ENCODE measurements at places on chromosomes 6 and 20.

- DNase-seq = no peak
Observed at GRCh38 chr6:148760258-148760534, 13.4 kb downstream of the UST start.

DNA sequence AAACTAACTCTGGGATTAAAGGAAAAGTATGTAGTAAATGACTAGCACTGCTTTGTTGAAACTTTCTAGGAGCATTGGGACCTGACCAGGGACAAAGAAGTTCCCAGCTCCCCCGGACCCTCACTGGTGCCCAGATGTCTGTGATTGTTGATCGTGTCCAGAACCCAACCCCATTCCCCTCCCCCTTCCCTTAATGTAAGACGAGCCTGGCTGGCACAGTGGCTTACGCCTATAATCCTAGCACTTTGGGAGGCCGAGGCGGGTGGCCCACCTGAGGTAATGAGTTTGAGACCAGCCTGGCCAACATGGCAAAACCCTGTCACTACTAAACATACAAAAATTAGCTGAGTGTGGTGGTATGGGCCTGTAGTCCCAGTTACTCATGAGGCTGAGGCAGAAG lies 750.3 kb downstream of the CBLN4 start:
- no peak for DNase-seq

DNA sequence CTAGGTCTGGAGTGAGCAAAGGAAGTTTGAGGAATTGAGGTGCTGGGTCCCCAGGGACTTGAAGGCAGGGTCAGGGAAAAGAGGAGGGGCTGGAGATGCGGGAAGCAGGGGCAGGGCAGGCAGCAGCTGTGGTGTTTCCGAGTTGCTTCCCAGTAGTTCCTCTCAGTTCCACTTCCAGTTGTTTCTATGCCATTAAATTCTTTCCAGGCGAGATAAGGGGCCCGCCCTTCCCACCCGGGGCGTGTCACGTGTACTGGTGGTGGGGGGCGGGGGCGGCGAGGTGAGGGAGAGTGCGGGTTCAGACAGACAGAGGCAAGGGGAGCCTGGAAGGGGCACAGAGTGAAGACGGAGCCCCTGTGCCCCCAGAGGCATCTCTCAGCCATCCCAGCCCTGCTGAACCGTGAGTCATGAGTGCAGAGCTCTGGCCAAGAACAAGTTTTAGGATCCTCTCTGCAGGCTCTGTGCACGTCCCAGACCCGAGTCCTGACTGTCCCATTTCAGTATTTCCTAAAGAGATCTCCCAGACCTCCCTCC lies 977 bp downstream of the TNXB start:
- DNase-seq = peak; percentile 88

DNA sequence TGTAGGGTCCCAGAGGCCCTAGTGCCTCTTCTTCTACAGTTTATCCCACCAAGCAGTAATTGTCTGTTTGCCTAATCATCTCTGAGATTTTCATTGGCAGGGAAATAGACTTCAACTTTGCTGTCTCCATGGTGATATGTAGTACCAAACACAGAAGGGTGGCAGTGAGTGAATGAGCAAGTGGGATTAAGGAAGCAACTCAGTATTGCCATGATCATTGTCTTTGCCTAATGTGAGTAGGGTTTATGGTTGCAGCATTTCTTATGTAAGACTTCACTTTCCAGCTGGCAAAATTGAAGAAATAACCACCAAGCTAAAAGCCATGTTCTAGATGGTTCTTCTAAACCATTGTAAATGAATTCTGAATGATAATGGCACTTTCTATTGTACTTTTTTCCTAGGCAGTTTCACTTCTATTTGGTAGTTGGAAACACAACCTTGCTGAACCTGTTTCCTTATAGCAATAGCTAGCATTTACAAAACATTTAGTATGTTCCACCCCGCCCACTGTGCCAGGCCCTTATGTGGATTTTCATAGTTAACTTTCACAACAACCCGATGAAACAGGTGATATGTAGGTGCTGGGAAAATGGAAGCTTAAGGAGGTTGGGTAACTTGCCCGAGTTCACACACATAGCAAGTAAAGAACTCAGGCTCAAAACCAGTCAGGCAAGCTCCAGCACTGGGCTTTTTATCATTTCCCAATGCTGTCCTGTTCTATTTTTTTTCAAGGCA lies 32.0 kb downstream of the ZC2HC1B start:
- DNase-seq = no peak

- no peak for DNase-seq
Observed at GRCh38 chr20:33915726-33916331, 77.9 kb upstream of the RALY start.

GRCh38 chr6:125550892-125551291 lies 198.5 kb upstream of the HEY2 start:
- DNase-seq = no peak

GRCh38 chr20:25685276-25686080 lies 11.2 kb downstream of the ZNF337 start:
- no peak for DNase-seq

DNA sequence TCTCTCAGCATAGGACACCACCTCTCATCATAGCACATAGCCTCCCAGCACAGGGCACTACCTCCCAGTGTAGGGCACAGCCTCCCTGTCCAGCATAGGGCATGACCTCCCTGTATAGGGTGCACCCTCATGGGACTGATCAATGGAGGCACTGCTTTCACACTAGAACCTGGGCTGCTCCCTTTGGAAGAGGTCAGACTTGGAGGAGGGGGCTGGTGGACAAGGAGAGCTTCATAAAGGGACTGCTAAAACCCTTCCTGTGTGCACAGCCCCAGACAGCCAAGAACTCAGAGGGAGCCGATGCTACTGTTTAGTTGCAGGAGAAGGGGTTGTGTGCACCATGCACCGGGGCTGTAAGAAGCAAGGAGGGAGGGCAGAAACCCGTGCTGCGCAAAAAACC lies 21.9 kb upstream of the CST4 start:
- no peak for DNase-seq

- DNase-seq = peak; percentile 15
Observed at GRCh38 chr20:4159765-4160490, 144.6 kb upstream of the RNF24 start.

- no peak for DNase-seq
Observed at GRCh38 chr20:2006452-2007361, 12.8 kb upstream of the PDYN start.

- no peak for DNase-seq
Observed at GRCh38 chr6:141969201-141969600, 163.5 kb upstream of the GJE1 start.

GRCh38 chr6:81950877-81951276 lies 198.4 kb upstream of the TENT5A start:
- no peak for DNase-seq

DNA sequence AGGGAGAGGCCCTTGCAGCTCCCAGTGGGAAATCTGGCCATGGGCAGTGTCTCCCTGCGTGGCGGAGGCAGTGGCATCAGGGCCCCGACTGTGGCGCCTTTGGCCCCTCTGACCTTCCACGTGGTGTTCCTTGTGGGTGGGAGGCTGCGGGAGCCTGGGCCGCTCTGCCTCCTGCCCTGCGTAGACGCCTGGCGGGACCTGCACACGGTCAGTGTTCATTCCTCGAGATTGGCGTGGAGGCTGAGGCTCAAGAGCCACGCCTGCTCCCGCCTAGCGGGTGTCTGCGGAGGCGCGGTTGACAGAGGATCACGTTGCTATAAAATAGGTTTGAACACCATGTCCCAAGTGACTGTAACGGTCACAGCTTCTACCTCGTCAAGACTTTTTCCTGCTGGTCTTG lies 14.0 kb downstream of the COL9A3 start:
- DNase-seq = peak; percentile 32

GRCh38 chr6:142395768-142396231 lies 94.0 kb downstream of the ADGRG6 start:
- DNase-seq = no peak

DNA sequence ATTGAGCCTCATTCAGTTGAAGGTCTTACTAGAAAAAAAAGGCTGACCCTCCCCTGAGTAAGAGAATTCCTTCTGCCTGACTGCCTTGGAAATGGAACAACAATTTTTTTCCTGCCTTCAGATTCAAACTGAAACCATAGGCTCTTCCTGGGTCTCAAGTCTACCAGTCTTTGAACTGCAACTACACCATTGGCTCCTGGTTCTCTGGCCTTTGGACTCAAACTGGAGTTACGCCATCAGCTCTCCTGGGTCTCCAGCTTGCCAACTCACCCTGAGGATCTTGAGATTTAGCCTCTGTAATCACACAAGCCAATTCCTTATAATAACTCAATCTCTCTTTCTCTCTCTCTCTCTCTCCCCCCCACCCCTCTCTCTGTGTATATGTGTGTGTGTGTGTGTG lies 36.0 kb upstream of the SNX9 start:
- no peak for DNase-seq

DNA sequence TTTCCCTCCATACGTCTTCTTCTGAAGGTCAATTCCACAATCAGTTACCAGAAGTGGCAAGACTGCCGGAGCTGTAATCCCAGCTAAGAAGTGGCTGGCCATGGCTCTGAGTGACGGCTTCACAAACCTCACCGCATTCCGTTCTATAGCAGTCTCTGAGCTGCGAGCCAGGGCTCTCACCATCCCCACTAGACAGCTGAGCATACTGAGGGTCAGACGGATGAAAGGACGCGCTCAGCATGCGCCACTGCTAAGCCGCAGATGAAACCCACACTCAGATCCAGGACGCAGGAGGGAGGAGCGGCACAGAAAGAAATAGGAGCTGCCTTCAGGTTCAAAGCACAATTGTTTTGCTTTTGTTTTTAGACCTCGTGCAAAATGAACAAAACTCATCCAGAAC lies 97.9 kb downstream of the ANKRD60 start:
- no peak for DNase-seq

GRCh38 chr20:46304361-46304760 lies 3.9 kb downstream of the CDH22 start:
- DNase-seq = no peak

DNA sequence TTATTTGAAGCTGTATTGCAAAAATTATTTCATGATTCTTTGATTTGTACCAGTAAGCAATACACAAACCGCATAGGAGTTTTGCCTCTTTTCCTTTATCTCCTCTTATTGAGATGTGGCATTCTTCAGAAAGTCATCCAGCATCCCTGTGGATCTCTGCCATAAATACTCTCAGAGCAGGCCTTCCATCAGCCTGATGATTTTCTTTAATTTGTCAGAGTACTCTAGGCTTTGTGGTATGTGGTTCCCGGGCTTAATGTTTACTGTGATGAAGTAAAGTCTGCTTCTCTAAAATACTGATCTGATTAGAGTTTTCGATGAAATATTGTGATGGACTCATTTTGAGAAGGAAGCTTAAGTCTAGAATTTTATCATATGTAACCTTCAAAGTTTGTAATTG lies 31.1 kb upstream of the SLC35D3 start:
- DNase-seq = no peak

GRCh38 chr6:38499529-38500096 lies 140.1 kb downstream of the BTBD9 start:
- no peak for DNase-seq

DNA sequence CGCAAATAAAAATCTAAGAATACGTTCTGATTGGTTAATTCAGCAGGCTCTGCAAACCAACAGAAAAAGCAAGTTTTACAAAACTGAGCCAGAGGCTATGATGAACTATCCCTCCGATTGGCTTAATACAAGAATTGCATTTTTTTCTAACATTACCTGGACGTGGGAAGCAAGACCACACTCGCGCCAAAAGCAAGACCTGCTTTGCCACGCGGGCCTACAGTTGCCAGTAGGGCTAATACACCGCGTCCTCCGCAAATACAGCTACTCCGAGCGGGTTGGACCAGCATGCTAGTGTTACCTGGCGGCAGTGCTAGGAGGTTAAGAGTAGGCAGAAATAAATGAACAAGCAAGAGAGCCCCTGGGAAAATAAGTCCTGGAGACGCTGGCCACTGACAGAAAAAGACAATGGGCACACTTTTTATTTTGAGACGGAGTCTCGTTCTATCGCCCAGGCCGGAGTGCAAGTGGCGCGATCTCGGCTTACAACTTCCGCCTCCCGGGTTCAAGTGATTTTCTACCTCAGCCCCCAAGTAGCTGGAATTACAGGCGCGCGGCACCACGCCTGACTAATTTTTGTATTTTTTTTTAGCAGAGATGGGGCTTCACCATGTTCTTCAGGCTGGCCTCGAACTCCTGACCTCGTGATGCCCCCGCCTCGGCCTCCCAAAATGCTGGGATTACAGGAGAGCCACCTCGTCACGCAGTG lies 131.9 kb upstream of the BTN3A2 start:
- DNase-seq = peak; percentile 62

GRCh38 chr20:57006411-57007170 lies 259.9 kb downstream of the BMP7 start:
- DNase-seq = no peak

- no peak for DNase-seq
Observed at GRCh38 chr6:122246906-122247658, 152.4 kb upstream of the HSF2 start.

- DNase-seq = no peak
Observed at GRCh38 chr6:137970368-137970767, 103.3 kb downstream of the TNFAIP3 start.

DNA sequence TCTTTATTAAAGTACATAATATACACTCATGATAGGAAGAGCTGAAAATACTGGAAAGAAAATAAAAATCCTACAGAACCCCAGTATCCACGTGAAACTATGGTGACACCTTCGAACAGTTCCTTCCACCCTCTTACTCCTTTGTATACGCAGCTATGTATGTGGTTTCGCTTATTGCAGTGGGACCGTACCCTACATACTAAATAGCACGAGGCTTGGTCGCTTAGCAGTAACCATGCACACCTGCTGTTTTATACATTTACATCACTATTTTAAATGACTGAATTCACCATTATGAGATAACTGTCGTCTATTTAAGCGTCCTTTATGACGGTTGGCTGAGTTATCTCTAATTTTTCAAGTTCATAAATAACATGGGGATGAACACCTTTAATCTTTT lies 400.1 kb downstream of the CDH4 start:
- DNase-seq = no peak

DNA sequence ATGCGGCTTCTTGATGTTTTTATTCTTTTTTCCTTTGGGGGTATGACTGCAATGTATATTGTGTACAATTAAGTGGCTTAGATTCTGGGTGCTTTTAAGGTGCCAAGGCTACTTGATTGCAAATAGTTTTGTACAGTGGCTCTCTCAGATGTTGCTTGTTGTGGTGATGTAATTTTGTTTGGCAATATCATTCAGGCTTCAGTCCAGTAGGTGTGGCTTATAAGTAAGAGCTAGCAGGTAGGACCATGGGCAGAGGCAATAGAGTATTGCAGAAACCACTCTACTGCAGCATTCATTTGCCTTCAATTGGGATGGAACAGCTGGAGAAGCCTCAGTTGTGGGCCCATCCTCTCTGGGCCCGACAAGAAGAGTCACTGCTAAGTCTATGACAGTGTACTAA lies 407.9 kb upstream of the MAN1A1 start:
- DNase-seq = no peak

Data from femur (tissue), 1 donor.